ENCODE measurements at places on chromosomes 5 and 9. TPM values are rescaled to one million over a fixed set of nuclear protein-coding genes. Genes with fewer than 3 reads are reported as not detected.

DNA sequence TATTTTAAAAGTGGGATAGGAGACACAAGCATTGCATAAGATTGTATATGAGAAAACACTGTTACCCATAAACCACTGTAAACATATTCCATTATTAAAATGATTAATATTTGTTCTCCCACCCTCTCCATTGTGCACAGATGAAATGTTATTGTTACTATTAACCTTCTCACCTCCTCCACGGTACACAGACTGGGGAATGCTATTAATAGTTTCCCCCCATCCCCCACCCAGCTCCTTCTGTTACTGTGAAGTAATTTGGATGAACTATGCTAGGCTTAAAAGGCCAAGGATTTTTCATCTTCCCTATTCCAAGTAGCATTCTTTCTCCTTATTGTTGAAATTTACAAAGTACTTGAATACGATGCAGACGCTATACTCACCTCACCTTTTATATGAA is 91.4 kb downstream of the JAKMIP2 start:
- DNase-seq, result no peak

Gene PCSK5
- 9.4 TPM for total RNA-seq

Gene HSPB3
- total RNA-seq, result not detected

Gene MYMK
- total RNA-seq, result not detected

- no peak for DNase-seq
Observed at GRCh38 chr5:151637676-151638075, 46.5 kb upstream of the FAT2 start.

- no peak for DNase-seq
Observed at GRCh38 chr9:8917956-8918739, 1118.6 kb upstream of the DMAC1 start.

- no peak for DNase-seq
Observed at GRCh38 chr5:173557123-173557903, 59.1 kb downstream of the BOD1 start.

- DNase-seq, result no peak
Observed at GRCh38 chr5:128629157-128629556, 91.1 kb upstream of the FBN2 start.

- no peak for DNase-seq
Observed at GRCh38 chr5:83378624-83379289, 92.8 kb upstream of the VCAN start.

GRCh38 chr9:121737481-121737931 is 86.1 kb downstream of the DAB2IP start:
- DNase-seq, result no peak

DNA sequence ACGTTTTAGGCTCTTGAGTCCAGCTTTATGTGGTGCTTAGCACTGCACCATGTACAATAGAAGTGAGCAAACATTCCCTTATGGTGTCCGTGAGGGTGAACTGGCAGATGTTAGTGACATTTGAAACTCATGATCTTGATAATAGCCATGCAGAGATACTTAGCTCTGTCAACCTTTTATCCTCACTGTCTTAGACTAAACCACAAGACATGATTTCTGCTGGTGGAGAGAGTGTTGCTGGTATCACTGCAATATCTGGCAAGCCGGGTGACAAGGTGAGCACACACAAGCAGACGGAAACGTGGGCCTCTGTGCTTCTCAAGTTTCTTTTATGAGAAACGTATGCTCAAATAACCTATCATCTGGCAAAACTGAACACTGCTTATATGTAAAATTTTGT is 68.4 kb downstream of the CAST start:
- no peak for DNase-seq

Gene GRM6
- total RNA-seq, result not detected

GRCh38 chr5:60274747-60275146 is 381.2 kb upstream of the PDE4D start:
- DNase-seq, result no peak

Gene DMRT3
- not detected for total RNA-seq

Gene FSTL4
- total RNA-seq, result 0.26 TPM

GRCh38 chr5:178234750-178235587 is 2.4 kb upstream of the PHYKPL start:
- DNase-seq, result peak; percentile 55
